ENCODE measurements at places on chromosomes 3 and 15. TPM values are rescaled to one million over a fixed set of nuclear protein-coding genes. Genes with fewer than 3 reads are reported as not detected.

GRCh38 chr15:77823736-77824135, 191.0 kb upstream of the LINGO1 start:
- ATAC-seq, result no peak

- ATAC-seq, result no peak
These were observed 165.6 kb downstream of the FAM43A start for GRCh38 chr3:194851254-194851653.

DNA sequence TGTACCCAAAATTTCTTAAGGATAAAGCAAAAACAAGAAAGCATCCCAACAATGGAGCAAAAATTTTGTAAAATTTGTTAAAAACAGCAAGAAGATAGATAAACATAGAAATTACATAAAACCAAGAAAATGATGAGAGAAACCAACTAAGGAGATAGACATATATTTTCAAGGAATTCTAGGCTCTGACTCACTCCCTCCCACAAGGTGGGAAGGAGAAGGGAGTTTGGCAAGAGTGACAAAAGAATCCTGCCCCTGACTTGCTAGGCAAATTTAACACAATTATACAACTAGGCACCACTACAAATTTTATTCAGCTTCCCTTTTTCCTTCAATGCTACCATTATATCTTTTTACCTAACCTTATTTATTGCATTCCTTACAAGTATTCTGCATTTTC, 70.9 kb downstream of the MYO9A start:
- ATAC-seq, result no peak

DNA sequence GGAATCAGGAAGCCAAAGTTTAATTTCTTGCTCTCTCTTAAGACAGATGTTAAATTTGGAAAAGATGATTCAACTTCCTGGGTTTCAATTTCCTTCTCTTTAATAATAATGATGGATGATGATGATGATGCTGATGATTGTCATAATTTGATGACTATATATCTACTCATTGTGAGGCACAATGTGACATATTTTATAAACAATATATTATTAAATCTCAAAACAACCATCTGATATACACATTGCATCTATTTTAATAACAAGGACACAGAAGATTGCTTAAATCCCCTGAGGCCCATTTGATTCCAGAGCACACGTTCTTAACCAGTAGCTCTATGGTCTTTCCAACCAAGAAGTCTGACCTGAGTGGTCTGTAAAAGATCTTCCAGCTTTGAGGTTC, 124.0 kb downstream of the CNTN6 start:
- no peak for ATAC-seq

- no peak for ATAC-seq
These were observed 315.6 kb upstream of the NR2E3 start for GRCh38 chr15:71494563-71495397.

DNA sequence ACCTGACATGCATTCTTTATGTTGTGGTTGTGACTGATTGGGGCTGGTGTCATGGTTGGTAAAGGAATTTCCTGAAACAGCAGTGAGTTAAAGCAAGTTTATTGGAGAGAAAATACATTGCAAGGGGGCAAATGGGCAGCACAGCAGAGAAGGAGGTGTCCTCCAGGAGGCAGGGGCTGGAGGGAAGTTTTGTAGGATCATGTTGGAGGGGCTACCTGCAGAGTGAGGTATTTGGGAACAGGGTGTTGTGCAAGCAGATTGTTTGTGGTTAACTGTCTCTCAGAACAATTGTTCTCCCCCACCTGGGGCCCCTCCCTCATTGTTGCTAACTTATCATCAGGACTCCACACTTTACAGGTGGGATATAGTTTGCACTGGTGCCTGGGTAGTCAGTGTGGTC, 196.0 kb downstream of the NSUN3 start:
- no peak for ATAC-seq

- no peak for ATAC-seq
These were observed 11.4 kb upstream of the HEG1 start for GRCh38 chr3:125067225-125067624.

DNA sequence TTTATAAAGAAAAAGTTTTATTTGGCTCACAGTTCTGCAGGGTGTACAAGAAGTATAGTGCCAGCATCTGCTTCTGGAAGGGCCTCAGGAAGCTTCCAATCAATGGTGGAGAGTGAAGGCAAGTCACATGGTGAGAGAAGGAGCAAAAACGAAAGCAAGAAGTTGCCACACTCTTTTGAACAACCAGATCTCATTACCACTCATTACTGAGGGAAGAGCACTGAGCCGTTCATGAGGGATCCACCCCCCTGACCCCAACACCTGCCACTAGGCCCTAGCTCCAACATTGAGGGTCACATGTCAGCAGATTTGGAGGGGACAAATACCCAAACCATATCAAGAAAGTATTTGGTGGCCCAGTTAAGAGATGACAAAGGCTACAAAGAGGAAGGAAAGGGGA, 239.3 kb upstream of the UBE2E1 start:
- no peak for ATAC-seq

Gene CYP11A1
- total RNA-seq, result not detected

Gene IQCF5
- total RNA-seq, result not detected

Gene ZNF385D
- not detected for total RNA-seq

Gene LRRC31
- total RNA-seq, result not detected

Gene ROPN1B
- total RNA-seq, result not detected
